ENCODE measurements at places on chromosomes 11 and 22.

GRCh38 chr11:19105011-19105410, 12.0 kb upstream of the ZDHHC13 start:
- no peak for DNase-seq

GRCh38 chr11:35359321-35360054, 59.9 kb downstream of the SLC1A2 start:
- no peak for DNase-seq

DNA sequence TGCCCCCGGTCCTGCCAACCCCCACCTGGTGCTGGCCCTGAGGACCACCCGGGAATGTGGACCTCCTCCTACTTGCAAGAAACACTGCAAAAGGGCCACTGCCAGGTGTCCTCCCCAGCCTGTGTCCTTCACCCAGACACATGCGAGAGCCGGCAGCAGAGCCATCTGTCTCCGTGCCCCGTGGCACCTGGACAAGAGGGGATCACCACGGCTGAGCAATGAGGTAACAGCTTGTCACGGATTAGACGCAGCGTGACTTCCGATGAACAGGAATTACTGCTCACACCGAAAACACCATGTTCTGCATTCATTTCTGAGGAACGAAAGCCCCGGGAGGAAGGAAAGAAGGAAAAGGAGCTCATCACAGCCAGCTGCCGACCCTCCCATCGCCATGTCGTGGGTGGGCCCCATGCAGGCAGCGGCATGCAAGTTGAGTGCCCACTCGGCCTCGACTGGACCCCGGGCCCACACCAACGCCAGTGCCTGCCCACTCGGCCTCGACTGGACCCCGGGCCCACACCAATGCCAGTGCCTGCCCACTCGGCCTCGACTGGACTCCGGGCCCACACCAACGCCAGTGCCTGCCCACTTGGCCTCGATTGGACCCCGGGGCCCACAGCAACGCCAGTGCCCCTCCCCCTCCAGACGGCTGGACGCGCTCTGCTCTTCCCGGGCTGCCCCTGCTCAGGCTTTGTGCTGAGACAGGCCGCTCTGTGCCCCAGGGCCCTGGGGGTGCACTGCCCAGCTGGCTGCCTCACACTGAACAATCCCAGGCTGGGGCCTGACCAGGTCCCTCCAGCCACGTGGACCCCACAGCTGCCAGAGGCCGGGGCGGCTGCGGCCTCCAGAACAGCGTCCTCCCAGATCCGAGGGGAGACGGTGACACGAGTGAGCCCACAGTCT, 22.0 kb downstream of the CHID1 start:
- DNase-seq = no peak

DNA sequence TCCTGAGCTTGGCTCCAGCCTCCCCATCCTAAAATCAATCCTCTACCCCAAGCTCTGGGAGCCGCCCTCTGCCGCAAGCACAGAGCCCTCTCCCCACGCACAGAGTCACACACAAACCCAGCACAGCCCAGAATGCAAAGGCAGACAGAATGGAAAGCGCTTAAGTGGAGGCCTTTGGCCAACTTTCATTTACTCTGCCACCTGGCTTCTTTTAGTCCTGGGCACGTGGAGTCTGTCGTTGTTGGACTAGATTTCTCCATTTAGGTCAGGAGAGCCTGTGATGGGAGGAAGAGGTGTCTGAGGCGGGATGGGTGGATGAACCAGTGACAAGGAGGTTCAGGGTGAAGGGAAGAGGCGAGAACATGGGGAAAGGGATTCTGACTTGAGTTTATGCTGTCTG, 191.7 kb downstream of the DSCAML1 start:
- no peak for DNase-seq

GRCh38 chr22:17880020-17880419, 105.8 kb upstream of the BID start:
- no peak for DNase-seq

GRCh38 chr11:129694538-129694937, 121.1 kb upstream of the TMEM45B start:
- no peak for DNase-seq

DNA sequence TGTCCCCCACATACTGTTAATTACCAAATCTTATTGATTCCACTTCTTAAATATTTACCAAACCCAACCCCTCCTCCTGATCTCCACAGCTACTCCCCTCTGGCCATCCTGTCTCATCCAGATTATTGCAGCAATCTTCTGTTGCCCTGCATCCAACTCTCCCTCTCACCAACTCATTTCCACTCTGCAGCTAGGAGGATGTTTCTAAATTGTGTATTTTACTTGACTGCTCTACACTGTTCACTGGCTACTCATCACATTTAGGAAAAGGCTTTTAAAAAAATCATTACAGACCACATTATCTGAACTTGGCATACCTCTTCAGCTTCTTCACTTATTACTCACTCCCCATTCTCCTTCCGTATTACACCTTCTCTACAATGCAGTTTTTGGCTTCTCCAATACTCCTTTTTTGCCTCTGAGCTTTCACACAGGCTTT, 117.9 kb downstream of the ATG16L2 start:
- DNase-seq = no peak

DNA sequence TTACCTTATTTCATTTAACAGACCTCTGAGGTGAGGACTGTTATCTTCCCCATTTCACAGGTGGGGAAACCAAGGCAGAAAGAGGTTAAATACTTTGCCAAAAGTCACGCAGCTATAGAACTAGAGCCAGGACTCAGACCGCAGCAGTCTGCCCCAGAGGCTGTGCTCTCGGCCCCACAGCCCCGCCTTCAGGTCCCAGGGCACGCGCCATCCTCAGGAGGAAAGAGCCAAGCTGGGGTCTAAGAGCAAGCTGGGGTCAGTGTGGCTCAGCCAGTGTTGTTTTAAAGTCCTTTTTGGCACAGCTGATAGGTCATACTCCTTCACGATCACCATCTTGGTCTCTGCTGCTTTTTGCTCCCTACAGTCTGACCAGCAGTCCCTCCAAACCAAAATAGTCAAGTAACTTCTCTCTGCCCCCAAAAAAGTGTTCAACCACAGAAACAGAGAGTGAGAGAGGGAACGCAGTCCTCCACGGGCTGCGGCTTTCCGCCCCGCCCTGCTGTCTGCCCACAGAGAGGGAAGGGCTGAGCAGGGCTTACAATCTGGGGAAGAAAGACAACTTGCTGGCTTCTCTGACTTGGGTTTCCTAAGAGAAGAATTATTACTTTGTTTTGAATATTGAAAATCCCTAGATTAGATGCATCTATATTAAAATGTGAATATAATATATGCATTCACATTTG, 137.2 kb upstream of the OPCML start:
- no peak for DNase-seq

- DNase-seq = no peak
Measured at GRCh38 chr11:74276581-74276980, 34.9 kb downstream of the P4HA3 start.
